Activated T-cell treated with anti-CD3 and anti-CD28 coated beads, Interleukin-2, amount 50 U/mL, for 4 hours (primary cell): ENCODE measurements at places on chromosomes 5 and 9. TPM values are rescaled to one million over a fixed set of nuclear protein-coding genes. Genes with fewer than 3 reads are reported as not detected.

DNA sequence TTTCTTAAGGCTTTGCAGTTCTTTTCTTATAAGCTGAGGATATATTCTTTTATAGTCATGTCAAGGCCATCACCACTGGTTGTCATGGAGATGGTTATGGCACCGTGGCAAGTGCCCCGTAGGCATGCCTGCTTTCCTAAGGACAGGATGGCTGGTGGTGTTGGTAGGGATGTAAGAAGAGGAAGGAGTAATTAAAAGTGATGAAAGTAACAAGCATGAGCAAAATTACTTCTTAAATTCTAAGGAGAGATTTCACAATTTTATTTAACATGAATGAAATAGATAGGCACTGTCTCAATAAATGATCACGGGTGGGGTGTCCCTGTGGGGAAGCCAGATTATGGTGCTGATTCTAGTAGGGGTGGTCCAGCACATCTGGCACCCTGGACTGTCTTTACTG lies 290.2 kb upstream of the KLF4 start:
- DNase-seq: no peak

Gene COL15A1
- 0.10 TPM for total RNA-seq

GRCh38 chr5:1473746-1474145 lies 28.5 kb upstream of the SLC6A3 start:
- DNase-seq: no peak

DNA sequence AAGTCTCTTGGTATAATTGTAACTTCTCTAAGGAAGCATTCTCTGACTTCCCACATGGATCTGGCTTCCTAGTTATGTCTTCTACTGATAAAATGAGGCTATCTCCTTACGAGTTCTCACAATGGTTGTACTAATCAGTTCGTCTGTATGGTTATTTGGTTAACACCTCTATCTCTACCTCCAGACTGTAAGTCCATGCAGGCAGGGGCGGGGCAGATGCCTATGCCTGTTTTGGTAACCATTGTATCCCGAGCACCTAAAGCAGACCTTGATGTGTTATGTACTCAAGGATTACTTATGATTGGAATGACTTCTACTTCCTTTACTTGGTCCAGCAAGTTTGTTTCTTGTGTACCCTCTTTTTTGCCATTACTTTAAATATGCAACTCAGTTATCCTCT lies 125.0 kb upstream of the PITX1 start:
- no peak for DNase-seq

DNA sequence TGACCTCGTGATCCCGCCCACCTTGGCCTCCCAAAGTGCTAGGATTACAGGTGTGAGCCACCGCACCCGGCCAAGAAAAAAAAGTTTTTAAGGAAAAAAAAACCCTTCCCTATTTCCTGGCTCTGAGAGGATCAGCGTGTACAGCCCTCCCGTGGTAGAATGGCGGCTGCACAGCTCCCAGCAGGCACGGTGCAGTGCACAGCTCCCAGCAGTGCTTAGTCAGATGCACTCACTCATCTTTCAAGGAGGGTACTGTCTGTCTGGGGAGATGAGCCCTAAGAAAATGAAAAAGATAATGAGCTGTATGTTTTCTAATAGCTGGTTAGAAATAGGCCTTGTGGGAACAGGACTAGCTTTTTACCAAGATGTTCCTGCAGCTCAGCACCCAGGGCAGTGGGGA lies 36.7 kb upstream of the SLC2A8 start:
- no peak for DNase-seq
